NCI-H1694 treated with DMSO at 0.1 percent for 48 hours (cell line): ENCODE measurements at places on chromosomes 16 and 17.

DNA sequence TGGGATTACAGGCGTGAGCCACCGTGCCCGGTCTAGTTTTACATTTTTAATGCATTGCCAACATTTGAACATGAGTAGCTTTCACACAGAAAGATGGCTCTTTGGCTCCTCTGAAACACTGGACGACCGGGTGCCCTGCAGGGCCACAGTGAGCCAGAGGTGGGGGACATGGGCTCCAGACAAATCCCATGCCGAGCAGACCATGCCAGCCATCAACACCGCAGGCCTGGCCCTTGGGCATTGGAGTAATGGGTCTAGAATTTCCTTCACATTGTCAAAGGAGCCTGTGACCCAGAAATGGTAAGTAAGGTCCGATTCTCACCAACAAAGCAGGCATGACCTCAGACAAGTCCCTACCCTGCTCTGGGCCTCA, 21.4 kb upstream of the MPRIP start:
- no peak for DNase-seq

DNA sequence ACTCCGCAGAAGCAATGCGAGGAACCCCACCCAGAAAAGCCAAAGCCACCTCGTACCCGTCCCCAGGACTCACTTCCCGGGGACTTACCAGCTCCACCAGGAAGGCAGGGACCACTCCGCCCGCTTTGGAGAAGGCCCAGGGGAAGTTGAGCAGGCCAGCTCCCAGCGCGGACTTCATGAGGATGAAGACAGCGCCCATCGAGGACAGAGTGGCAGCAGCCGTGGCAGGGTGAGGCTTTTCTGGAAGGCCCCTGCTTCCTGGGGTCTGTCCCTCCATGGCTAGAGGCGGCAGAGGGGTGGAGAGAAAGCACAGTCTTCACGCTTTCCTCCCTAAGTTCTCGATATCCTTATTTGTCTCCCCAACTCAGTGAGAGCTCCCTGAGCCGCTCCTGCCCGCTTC, 714 bp downstream of the SLC38A8 start:
- DNase-seq: no peak

DNA sequence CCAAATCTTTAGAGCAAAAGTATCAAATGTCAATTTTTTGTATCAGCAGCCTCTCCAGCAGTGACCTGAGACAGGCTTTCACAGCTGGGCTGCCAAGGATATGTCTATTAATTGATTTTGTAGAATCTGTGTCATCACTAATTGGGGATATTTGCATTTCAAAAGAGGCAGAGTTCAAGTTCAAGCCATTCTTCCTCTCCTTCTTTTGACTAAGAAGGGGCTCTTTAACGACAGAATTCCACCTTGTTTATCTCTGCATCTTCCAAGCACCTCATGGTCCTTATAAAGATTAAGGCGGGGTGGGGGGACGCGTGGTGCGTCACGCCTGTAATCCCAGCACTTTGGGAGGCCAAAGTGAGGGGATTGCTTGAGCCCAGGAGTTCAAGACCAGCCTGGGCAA, 15.2 kb upstream of the BHLHA9 start:
- DNase-seq: no peak

- peak; percentile 63 for DNase-seq
These were observed 2.9 kb downstream of the ZNF750 start for GRCh38 chr17:82836823-82837357.

GRCh38 chr17:58669853-58670252, 22.0 kb downstream of the TEX14 start:
- DNase-seq: no peak

GRCh38 chr17:79952901-79953300, 82.8 kb downstream of the TBC1D16 start:
- DNase-seq: peak; percentile 20

- DNase-seq: no peak
These were observed 15.1 kb upstream of the ZFHX3 start for GRCh38 chr16:73062743-73063733.

DNA sequence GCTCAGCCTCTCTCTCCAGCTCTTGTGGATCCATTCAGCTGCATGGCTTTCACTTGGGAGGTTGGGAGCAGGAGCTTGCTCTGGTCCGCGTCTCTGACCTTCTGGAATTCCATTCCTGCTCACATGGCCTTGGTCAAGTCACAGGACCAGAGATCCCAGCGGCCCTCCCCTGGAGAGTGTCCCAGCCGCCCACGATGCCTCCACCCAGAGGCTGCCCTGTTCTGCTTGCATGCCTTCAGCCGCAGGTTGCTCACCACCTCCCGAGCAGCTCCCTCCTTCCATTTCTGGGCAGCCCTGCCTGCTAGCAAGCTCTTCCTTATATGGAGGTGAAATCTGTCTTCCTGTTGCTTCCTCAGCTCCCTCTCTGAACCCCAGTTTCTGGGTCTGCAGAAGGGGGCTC, 32.6 kb downstream of the RAI1 start:
- DNase-seq: no peak
